ENCODE measurements at places on chromosomes 7 and 10. TPM values are rescaled to one million over a fixed set of nuclear protein-coding genes. Genes with fewer than 3 reads are reported as not detected.

NACAD gene
- total RNA-seq, result 4.8 TPM

GRCh38 chr10:99285881-99286280 lies 43.3 kb upstream of the CNNM1 start:
- DNase-seq, result no peak

MNX1 gene
- total RNA-seq, result not detected

DNA sequence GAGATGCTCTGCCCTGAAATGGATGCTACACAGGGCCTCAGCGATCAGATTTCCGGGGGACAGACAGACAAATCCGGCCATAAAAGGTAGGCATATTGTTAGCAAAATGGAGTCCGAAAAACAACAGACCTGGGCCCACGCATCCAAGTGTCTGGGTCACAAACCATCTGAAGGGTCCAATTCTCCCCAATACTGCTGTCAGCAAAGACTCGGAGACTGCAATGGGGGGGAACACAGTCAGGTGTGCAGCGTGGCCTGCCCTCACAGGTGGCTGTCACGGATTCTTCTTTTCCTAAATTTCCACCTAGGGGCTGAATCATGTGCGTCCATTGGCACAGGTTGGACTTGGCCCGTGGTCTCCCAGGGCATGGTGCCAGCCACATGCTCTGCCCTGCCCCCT lies 12.9 kb downstream of the PKD1L1 start:
- DNase-seq, result no peak

MAT1A gene
- total RNA-seq, result 0.25 TPM
